SW480 (cell line): ENCODE measurements at places on chromosomes 13 and 19.

GRCh38 chr13:113126265-113127150 is 3.9 kb downstream of the F10 start:
- DNase-seq: no peak

GRCh38 chr19:11296264-11296663 is 304 bp downstream of the TSPAN16 start:
- DNase-seq: no peak

DNA sequence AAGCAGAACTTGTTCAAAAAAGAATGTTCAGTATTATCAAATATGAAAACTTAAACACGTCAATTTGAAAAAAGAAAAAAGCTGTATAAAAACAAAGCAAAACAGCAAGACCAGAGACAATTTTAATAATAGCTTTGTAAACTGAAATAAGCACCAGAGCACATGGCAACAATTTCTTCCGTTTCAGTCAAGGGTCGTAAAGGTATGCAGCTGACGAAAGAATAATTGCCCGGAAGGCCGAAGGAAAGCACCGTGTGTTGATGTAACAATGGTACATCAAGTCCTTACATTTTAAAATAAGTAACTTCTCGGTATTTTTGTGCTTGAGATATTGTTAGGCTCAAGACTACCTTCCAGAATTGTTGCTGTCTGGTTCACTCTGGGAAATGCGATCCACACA is 1.7 kb downstream of the PROSER1 start:
- peak; percentile 49 for DNase-seq

DNA sequence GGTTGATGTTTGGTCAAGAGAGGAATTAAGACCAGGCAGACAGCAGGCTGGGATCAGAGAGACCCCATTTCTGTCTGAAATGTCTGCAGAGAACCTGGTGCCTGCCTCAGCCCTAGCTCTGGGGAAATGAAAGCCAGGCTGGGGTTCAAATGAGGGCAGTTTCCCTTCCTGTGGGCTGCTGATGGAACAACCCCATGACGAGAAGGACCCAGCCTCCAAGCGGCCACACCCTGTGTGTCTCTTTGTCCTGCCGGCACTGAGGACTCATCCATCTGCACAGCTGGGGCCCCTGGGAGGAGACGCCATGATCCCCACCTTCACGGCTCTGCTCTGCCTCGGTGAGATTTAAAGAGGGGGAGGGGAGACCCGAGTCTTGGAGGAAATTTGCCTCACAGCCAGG is at the start of gene LILRB4:
TSS of gene LILRB4 (plus strand) at position 256 of the 400 bp plus-strand sequence. CDS start at position 305, 49 bp downstream.
- no peak for DNase-seq

GRCh38 chr19:44698492-44699201 is at the start of gene CEACAM16:
TSS of gene CEACAM16 (plus strand) at chr19:44699151. CDS start at chr19:44701457, 2,306 bp downstream.
- DNase-seq: no peak

GRCh38 chr13:110186231-110186855 is 120.6 kb downstream of the COL4A1 start:
- no peak for DNase-seq

- no peak for DNase-seq
Observed at GRCh38 chr19:7894612-7895309, 6.5 kb downstream of the LRRC8E start.

- DNase-seq: no peak
Observed at GRCh38 chr19:38412961-38413360, 10.1 kb downstream of the FAM98C start.

DNA sequence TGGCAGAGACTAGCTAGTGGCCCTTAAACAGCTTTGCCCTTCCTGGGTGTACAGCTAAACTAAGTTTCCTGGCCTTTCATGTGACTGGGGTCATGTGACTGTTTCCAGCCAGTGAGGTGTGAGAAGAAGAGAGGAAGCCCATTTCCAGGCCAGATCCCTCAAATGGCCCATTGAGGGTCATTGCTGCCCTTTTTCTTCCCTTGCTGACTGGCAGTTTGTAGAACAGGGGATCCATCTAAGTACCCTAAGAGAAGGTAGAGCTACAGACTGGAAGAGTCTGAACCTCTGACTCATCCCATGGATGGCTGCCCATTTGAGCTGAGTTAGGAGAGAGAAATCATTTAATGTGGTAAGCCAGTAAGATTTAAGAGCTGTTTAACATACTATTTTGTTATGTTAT is 2.8 kb downstream of the SWSAP1 start:
- peak; percentile 44 for DNase-seq

DNA sequence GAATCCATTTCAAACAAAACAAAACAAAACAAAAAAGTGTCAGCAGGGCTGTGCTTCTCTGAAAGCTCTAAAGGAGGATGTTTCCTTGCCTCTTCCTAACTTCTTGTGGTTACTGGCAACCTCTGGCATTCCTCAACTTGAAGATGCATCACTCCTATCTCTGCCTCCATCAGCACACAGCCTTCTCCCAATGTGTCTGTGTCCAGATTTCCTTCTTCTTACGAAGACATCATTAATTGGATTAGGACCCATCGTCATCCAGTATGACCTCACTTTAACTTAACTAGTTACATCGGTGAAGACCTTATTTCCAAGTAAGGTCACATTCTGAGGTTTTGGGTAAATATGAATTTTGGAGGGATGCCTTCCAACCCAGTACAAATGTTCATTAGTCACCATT is 33.8 kb upstream of the GTF2F2 start:
- no peak for DNase-seq

DNA sequence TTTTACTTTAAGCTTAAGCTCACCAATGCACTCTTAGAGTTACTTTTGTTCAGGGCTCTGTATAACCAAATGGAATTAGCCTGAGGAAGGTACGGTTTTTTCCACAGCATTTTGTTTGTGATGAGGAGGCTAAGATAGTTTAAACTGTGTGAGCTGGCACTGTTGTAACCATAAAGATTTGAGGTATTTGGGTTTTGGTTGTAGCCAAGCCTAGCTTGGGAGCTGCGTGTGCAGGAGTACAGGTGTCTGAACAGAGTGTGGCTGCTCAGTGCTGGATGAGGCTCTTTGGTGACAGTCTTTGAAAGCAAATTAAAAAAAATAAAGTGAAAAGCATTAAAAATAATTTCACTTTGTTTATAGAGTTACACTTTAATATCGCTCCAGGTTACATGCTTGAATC is 56.0 kb downstream of the ARHGEF7 start:
- no peak for DNase-seq

DNA sequence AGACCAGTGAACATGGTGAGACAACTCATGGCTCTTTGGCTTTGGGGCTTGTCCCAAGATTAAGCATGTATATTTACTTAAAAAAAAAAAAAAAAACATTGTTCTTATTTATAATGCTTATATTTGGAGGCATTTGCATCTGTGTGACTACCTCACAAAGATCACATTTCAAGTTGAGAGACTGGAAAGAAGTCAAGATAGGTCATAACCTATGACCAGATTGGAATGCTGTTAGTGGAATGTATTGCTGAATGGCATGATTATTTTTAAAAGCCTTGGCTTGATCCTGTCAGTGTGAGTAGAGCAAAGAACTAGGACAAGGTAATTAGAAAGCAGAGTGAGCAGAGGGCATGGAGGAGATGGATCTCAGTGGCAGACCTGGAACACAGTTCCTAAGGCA is 214.6 kb downstream of the OXGR1 start:
- no peak for DNase-seq

GRCh38 chr13:98889419-98890085 is 88.3 kb downstream of the DOCK9 start:
- peak; percentile 54 for DNase-seq

- DNase-seq: peak; percentile 50
Observed at GRCh38 chr13:72255908-72256307, 388.9 kb upstream of the DACH1 start.

DNA sequence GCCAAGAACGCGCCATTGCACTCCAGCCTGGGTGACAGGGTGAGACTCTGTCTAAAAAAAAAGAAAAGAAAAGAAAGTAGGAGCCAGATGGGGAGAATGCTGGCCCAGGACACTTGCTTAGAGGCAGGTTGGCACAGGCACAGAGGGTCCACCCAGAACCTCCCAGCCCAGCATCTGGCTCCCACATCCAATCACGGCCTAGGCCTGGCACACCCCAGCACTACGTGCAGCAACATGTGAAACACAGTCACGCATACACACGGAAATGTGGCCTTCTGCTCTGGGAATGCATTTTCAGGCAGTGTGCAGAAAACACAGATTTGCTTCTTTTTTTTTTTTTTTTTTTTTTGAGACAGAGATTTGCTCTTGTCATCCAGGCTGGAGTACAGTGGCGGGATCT is 20.9 kb upstream of the FOSB start:
- no peak for DNase-seq

GRCh38 chr19:8468761-8469373 is 24.1 kb downstream of the HNRNPM start:
- DNase-seq: no peak

DNA sequence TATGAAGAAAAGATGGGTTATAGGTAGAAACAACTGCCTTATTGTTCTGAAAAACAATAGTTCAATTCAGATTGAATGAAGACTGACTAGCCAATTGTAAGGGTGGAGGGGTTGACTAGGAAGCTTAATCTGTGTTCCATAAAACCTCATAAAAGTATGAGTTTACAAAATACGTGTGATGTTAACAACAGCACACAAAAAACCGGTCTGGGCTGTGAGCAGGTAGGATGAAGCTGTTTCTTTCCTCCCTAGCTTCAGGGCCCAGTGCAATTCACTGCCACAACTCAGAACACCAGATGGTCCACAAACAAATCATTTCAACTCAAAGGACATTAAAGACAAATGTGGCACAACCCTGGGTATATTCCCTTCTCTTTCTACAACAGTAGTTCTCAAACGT is 3.2 kb downstream of the OXGR1 start:
- no peak for DNase-seq

GRCh38 chr13:56561327-56561726 is 579.4 kb upstream of the PRR20A start:
- DNase-seq: peak; percentile 33

- peak; percentile 51 for DNase-seq
Observed at GRCh38 chr19:46861691-46862502, 1.1 kb downstream of the ARHGAP35 start.

GRCh38 chr13:78085434-78086225 is 167.0 kb upstream of the EDNRB start:
- no peak for DNase-seq

- DNase-seq: no peak
Observed at GRCh38 chr19:1577929-1578618, 9.9 kb upstream of the MEX3D start.

- peak; percentile 6 for DNase-seq
Observed at GRCh38 chr13:50344717-50345116, 329.5 kb downstream of the KCNRG start.

- no peak for DNase-seq
Observed at GRCh38 chr13:45332831-45333219, 8.2 kb downstream of the TPT1 start.

GRCh38 chr13:21016487-21016886 is 44.9 kb downstream of the LATS2 start:
- DNase-seq: no peak

DNA sequence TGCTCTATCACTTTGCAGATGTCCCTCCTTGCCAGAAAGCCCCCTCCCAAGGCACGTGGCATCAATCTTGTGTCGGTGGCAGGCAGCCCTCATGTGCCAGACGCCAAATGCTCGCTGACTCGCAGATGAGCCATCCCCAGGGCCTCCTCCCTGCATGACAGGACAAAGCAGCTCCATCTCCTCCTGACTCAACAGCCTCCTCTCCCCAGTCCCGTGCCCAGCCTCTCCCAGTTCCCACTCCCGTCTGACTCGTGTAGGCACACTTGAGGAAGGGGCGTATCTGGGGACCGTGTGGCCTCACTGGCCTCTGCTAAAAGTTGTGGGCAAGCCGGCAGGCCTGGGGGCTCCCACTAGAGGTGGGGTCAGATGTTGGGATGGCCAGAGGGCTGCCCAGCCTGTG is 133.6 kb downstream of the STK24 start:
- peak; percentile 46 for DNase-seq

DNA sequence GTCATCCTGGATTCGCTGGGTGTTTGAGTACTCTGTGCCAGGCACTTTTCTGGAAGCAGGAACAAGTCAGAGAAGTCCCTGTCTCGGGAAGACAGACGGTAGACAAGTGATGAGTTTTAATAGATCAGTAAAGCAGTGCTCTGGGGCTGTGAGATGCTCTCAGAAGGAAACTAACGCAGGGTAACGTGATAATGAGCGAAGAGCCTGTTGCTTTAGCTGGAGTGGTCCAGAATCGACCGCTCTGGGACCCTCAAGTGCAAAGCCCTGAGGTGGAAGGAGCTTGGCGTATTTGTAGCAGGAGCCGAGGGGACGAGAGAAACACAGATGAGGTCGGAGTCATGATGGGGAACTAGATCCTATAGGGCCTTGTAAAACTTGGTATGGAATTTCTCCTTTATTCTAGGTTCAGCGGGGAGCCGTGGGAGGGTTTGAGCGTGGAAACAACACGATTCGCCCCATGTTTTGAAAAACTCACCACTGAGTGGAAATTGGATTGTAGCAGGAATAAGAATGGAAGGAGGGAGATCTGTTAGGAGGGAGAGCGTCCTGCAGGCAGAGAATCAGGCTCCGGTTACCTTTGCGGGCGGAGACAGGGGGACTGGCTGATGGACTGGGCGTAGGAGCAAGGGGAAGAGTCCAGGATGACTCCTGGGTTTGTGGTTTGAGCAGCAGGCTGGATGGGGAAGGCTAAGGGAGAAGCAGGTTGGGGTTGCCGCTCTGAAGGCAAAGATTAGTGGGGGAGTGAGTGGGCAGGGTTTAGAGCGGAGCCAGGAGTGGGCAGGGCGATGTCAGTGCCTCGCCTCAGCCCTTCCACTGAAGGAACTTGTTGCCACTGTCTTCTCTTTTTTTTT is 763 bp downstream of the POLD1 start:
- DNase-seq: peak; percentile 27

DNA sequence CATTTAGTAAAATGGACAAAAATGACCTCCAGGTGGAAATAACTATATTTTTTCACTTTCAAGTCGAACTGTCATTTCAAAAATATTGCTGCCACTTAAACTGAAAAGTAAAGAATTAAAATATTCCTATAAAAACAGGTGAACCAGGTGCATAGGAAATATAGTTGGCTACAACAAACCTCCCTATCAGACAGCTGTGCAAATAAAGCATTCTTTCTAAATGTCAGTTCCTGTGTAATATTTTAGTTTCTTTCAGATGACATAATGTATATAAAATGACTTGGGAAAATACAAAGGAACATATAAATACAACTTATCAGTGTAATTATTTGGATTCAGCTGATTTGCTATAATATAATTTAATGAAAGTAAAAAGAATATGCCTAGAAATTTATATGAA is 403.5 kb upstream of the GPC6 start:
- DNase-seq: no peak

DNA sequence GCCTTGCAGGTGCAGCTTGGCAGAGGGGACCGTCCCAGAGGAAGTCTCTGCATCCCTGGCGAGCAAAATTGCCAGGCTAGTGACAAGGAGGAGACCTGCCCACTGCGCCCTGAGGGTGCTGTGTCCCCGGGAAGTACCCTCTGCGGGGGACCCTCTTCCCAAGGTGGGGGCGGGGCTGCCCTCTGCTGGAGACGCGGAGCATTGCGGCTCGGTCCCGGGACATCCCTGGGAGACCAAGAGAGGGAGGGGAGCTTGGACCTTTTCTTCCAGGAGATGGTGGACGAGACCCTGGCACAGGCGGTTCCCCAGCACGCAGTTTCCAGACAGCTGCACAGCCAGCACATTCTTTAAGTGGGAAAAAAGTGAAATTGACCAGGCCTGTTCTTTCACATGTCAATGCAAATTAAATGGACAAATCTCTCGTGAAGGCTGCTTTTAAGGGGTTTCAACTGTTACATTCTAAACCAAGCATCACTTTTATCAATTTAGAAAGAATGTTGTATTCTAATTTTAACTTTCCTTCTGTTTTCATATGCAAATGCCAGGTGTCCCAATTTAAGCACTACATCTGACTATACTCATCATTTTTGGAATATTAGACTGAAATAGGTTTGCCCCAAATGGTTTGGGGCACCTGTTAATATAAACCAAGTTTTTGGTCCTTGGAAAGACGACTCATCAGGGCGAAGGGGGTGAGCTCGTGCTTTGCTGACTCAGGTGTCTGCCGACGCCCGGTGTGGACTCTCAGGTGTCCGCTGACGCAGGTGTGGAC is 60.7 kb downstream of the MCF2L start:
- peak; percentile 13 for DNase-seq
